CD4-positive, alpha-beta T cell treated with Interleukin-2 at 100 ng/mL for 4 hours (primary cell): ENCODE measurements at places on chromosomes 11 and 22.

GRCh38 chr11:119903389-119903788, 174.4 kb upstream of the NECTIN1 start:
- no peak for DNase-seq

DNA sequence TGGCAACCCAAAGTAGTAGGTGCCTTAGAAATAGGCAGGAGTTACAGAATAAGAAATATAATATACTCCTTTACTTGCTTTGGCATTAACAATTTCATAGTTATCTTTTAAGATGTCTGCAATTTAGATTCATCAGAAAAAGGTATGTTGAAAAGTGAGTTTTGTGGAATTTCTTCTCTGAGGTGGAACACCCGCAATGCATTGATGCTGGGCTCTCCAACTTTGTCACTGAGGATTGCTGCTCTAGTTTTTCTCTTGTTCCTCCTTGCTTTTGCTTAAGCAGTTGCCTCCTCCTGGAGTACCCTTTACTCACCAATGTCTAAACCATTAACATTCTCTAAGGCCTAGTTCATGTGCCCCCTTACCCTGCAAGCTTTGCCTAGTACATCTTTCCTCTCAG, 14.1 kb upstream of the ME3 start:
- DNase-seq = no peak

- no peak for DNase-seq
Observed at GRCh38 chr11:114259551-114259983, 36.6 kb upstream of the NNMT start.

DNA sequence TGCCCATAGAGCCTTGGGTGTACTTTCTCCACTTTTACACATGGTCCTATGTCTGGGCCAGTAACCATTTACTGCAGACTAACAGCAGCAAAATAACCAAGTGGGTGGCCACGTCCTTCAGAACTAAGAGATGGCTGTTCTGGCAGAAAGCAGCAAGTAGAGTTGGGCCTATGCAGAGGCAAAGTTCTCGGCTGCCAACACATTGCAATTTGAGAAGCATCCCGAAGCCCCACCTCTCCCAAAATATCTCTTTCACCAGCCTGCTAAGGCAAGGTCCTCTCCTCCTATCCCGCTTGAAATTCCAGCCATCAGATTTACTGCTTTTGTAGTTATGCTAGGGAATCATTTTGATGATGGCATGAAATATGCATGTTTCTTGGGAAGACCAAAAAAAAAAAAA, 118.5 kb upstream of the APOA1 start:
- DNase-seq = no peak

GRCh38 chr22:40202225-40202944, 24.7 kb downstream of the TNRC6B start:
- DNase-seq = no peak

GRCh38 chr11:60925868-60926267, 1.6 kb downstream of the TMEM132A start:
- DNase-seq = no peak

DNA sequence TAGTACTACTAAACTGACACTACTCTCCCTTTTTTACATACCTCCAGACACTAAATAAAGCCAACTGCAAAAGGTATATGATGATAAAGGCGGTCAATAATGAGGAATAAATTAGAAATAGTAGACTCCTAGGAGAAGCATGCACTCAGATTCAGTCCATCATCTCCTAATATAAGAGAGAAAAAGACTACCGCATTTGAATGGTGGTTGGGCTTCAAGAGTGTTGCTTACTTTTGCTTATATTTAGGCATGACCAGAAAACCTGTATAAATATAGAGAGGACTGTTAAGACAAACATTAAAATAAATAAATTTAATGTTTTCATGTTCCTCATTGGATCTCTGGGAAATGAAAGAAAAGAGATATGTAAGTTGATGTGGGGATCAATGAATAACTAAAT, 1137.0 kb downstream of the FAM181B start:
- DNase-seq = no peak

GRCh38 chr11:47523490-47524225, 29.3 kb downstream of the CELF1 start:
- DNase-seq = peak; percentile 57

DNA sequence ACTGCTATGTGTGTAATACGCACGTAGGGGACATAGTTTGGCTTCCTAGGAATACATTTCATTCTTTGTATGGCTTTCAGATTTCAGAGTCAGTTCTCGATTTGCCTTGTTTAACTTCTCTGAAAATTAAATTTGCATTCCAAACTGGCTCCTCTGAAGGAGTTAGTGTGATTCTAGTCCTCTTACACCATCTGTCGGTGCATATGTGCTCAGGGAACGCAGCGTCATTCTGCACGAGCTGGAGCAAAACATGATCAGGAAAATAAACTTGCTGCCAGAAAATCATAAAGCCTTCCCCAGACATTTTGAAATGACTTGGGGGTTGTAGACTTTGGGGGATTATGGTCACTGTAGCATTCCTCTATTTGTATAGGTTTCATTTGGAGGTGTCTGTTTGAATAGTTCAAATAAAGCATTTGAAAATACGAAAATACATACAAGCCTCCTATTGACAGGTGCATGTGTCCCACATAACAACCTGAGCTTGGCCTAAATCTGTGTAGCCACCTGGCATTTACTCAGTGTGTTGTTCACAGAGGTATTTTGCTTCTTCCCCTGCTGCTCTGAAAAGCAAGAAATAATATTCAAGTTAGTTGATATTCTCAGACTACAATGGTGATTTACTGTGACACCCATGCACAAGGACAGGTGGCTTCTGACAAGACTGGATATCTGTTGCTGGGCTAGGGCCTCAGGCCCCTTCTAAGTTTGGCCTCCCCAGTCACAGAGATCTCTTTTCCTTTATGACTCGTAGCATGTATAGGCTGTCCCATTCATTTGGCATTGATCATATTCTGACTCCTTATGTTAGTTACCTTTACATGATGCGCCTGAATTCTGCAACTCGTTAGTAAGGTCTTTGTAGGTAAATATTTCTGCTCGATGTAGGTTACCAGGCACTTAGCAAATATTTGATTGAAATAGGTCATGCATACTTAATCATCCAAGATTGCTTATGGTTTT, 81.6 kb upstream of the SORL1-AS1 start:
- DNase-seq = no peak

DNA sequence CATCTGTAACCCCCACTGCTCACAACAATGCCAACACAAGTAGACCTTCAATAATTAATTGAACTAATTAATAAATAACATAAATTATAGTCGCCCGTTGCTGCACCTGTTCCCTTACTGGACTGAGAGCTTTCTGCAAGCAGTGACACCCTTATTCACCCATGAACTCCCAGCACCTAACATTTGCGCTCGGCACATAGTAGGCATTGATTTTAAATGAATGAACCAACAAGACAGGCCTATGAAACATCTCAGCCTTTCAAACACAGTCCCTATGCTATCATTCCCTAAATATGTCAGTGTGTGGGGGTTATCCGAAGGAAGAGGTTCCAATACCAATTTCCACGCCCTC, 1.1 kb downstream of the THAP12 start:
- no peak for DNase-seq

DNA sequence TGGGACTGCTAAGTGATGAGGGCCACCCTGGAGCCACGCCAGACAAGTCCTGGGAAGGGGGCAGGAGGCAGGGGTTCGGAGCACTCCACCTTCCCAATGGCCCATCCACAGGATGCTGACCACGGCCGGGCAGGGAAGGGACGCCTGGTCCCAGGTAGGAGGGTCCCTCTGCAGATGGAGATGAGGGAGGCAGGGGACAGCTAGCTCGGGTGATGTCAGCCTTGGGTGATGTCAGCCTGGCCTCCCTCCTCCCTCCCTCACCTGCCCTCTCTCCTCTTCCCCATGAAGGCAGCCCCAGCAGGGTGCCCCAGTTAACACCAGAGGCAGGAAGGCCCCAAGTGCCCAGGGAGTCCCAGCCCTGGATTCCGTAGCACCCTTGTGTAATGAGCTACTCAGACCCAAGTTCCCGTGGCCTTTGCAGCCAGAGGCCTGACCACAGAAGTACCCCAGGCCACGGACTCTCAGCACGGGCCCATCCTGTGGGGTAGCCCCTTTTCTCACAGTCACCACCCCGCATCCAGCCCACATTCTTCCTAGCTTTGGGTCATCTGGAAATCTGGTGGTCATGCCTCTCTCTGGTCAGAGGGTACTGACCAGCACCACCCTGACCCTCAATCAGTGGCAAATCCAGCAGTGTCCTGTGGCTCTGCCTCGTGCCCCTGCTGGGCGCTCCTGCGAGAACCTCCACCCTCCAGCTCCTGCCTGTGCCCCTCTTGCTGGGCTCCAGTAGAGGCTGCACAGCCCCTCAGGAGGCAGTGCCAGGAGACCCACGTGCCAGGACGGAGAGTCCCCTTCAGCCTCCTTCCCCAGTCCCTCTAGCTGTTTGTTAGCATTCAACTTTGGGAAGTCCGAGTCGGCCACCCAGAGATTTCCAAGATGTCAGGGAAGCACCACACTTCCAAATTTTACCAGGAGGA, 47.4 kb downstream of the SHANK2 start:
- DNase-seq = no peak

DNA sequence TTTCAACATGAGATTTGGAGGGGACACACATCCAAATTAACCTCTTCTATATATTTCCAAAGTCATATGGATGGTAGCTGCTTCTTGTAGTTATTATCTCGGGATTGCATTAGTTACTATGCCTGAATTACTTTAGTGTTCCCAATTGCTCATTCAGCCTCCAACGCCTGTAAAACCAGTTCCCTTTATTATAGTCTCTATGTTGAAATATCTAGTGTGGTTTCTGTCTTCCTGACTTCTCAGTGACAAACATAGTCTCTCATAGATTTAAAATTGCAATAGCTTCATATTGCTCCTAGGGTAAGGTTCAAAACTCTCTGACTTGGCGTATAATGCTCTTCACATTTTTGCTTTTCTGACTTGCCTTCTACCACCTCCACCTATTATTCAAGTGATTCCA, 366.4 kb downstream of the CASP12 start:
- no peak for DNase-seq

GRCh38 chr11:60367009-60367408, 11.3 kb upstream of the MS4A7 start:
- no peak for DNase-seq

GRCh38 chr11:27864611-27865010, 164.4 kb upstream of the BDNF start:
- DNase-seq = no peak

GRCh38 chr11:88301488-88302140, 35.9 kb downstream of the CTSC start:
- DNase-seq = peak; percentile 53

GRCh38 chr11:61295596-61295926, 445 bp upstream of the VWCE start:
- no peak for DNase-seq

DNA sequence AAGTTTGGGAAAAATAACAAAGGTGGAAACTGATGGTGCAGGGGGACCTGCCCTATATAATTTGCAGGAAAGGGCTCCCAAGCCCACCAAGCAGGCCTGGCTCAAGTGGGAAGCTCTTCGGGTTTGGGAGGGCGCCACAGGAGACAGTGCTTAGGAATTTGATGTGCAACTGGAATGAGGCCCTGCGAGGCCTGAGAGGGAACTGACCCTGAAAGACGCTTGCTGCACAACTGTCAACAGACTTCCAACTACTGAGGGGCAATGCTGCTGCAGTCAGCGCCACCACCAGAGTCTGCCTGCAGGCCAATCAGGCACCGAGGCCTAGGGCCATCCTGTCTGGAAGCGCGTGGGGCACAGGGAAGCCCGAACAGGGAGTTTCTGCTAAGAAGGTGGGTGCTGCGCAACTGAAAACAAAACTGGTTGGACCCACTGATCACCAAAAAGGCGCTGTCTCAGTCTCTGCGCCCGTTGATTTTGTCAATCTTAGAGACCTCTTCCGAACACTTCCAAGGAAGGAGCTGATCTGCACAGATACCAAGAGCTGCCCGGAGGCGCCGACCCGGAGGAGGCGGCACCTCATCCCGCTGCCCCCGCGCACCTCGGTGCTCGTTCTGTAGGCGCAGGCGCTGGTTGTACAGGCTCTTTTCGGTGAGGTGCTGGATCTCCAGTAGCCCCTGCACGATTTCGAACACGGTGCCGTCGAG, 667 bp downstream of the DGCR6L start:
- no peak for DNase-seq

DNA sequence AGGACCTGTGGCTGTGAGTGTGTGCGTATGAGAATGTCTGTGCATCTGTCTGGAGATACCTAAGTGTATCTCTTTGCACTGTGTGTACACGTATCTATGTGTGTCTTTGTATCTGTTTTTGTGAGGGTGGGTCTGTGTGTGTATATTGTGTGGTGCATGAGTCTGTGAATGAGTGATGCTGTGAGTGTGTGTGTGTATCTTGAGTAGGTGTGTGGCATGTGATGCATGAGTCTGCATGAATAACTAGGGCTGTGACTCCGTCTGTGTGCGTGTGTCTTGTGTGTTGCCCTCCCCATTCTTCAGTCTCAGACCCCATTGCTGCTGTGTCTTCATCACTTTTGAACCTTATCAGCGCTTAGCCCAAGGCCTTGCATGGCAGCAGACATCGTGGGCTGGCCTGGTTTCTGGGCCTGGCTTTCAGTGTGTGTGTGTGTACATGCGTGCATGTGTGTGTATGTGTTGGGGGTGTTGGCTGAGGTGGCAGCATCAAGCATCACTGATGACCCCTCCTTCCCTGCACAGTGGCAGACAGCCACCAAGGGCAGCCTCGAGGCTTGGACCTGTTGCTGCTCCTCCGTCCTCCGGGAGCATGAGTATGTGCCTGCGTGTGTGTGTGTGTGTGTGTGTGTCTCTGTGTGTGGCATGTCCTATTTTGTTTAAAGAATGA, 1.4 kb downstream of the SGSM1 start:
- DNase-seq = no peak

GRCh38 chr22:49648053-49648452, 179.6 kb downstream of the BRD1 start:
- no peak for DNase-seq

GRCh38 chr11:58497951-58498350, 10.0 kb downstream of the OR5B21 start:
- no peak for DNase-seq

DNA sequence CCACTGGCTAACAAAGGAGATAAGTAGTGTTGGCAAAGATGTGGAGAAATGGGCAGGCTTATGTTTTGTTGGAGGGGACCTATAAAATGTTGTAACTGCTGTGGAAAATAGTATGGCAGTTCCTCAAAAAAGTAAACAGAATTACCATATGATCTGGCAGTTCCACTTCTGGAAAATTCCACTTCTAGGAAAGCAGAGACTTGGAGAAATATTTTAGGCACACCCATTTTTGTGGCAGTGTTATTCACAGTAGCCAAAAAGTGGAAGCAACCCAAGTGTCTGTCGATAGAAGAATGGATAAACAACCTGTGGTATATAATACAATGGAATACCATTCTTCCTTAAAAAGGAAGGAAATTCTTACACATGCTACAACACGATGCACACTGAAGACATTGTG, 57.0 kb upstream of the ADORA2A start:
- DNase-seq = no peak

GRCh38 chr22:45284705-45285262, at the start of gene UPK3A:
UPK3A (plus strand) TSS chr22:45284949; CDS start chr22:45285014, 65 bp downstream.
- peak; percentile 48 for DNase-seq

DNA sequence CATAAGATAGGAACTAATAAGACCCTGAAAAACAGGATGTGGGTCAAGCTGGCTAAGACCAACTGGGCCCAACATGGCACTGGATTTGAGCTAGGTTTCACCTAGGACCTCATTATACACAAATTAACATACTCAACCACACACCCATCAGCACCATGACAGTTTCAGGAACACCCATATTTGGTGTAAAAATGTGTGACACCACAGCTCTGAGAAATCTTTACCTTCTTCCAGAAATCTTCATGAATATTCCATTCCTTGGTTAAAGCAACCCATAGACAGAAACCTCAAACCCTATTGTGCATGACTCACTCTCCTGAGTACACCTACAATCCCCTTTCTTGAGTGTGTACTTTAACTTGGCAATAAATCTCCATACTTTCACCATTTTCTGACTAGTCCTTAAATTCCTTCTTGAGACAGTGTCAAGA, 378.8 kb downstream of the DYNC2H1 start:
- no peak for DNase-seq
